Left ventricle myocardium inferior (tissue), 1 donor: ENCODE measurements at places on chromosomes 4 and X. TPM values are rescaled to one million over a fixed set of nuclear protein-coding genes. Genes with fewer than 3 reads are reported as not detected.

Gene PDGFRA
- 24.8 TPM for total RNA-seq

Gene BTC
- total RNA-seq = 0.25 TPM

Gene TMPRSS11A
- total RNA-seq = not detected

Gene ZNF732
- total RNA-seq = not detected

Gene ZNF185
- total RNA-seq = 1.6 TPM

Gene FGFR3
- total RNA-seq = 3.5 TPM

Gene SOWAHD
- total RNA-seq = 0.33 TPM

Gene GAGE12F
- total RNA-seq = not detected

Gene TMEM271
- not detected for total RNA-seq

DNA sequence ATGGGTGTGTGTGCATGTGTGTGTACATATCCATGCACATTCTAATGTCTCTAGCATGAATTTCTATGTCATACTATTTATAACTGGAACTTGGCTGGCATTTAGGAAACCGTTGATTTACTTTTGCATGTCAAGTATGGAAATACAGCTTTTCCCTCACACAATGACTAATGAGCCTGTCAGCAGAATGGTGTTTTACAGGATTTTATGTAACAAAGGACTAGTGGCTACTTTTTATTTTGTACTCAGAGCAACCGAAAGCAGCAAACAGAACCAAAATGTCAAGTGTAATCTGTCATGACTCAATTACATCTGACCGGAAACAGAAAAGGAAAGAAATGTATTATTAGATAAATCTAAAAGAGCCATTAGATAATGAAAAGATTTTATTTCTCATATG, 1911.5 kb upstream of the AGA start:
- H3K27me3 ChIP-seq = no peaks in the 10 kb centered on the region
- H3K4me3 ChIP-seq = no peak overlapping the region
- no peak for DNase-seq
- no peaks in the 10 kb centered on the region for H3K36me3 ChIP-seq
- H3K27ac ChIP-seq = no peak overlapping the region

- H3K4me3 ChIP-seq = no peak overlapping the region
- H3K36me3 ChIP-seq = no peaks in the 10 kb centered on the region
- DNase-seq = no peak
- no peaks in the 10 kb centered on the region for H3K4me1 ChIP-seq
- H3K27ac ChIP-seq = no peak overlapping the region
These were observed 169.7 kb downstream of the NPNT start for GRCh38 chr4:106065018-106065417.

DNA sequence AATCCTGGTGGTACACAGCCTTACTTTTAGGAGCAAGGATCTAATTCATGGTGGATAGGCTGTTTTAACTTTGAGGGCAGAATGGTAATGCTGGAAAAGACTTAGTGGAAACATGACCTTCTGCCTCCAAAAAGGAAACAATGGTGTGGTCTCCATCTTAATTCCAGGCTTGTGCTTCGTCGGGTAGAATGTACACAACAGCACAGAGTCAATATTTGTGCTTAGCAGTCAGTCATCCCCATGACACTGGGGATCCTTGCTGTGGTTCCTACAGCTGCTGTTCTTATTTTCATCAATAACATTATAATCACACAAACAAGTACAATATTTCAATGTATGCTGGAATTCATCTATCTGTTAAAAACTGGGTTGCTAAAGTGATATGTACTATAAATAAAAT, 104.4 kb downstream of the HHIP start:
- no peak for DNase-seq
- no peak overlapping the region for H3K4me3 ChIP-seq
- H3K4me1 ChIP-seq = no peaks in the 10 kb centered on the region

DNA sequence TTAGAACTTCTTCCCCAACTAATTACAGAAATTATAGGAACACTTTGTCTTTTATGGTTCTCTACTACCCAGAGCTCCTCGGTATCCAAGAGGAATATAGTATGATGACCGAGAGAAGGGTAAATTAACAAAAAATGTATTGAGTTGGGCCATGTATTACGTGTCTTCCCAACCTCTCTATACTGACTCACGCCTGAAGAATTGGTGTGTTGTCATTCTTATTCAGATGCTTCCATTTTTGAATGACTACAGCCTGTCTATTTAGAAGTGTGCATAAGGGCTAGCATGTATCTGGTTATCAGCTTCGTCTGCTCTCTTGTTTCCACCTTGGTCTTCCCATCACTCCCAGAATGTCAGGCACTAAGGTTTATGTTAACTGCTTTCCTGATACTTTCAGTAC, 24.5 kb upstream of the SCD5 start:
- no peaks in the 10 kb centered on the region for H3K27me3 ChIP-seq
- no peak overlapping the region for H3K4me3 ChIP-seq
- no peak for DNase-seq

GRCh38 chrX:31523884-31524536, 452.2 kb upstream of the FTHL17 start:
- DNase-seq = no peak
- no peaks in the 10 kb centered on the region for H3K4me1 ChIP-seq
- no peaks in the 10 kb centered on the region for H3K27me3 ChIP-seq

GRCh38 chr4:70737409-70737808, 15.6 kb downstream of the RUFY3 start:
- no peak for DNase-seq
- H3K27ac ChIP-seq = no peak overlapping the region
- H3K27me3 ChIP-seq = no peaks in the 10 kb centered on the region

- peak overlapping the region; percentile 63 for H3K27ac ChIP-seq
- H3K36me3 ChIP-seq = no peaks in the 10 kb centered on the region
- no peak for DNase-seq
- peak overlapping the region; percentile 69 for H3K4me3 ChIP-seq
- H3K4me1 ChIP-seq = peaks cover 29% of the 10 kb centered on the region
These were observed 1.1 kb downstream of the FGFR3 start for GRCh38 chr4:1793940-1794808.

- DNase-seq = no peak
- no peaks in the 10 kb centered on the region for H3K4me1 ChIP-seq
- no peaks in the 10 kb centered on the region for H3K27me3 ChIP-seq
- no peak overlapping the region for H3K4me3 ChIP-seq
- no peaks in the 10 kb centered on the region for H3K36me3 ChIP-seq
These were observed 84.9 kb downstream of the SPCS3 start for GRCh38 chr4:176404621-176405020.

- H3K36me3 ChIP-seq = no peaks in the 10 kb centered on the region
- H3K4me1 ChIP-seq = no peaks in the 10 kb centered on the region
- no peaks in the 10 kb centered on the region for H3K27me3 ChIP-seq
- DNase-seq = no peak
- no peak overlapping the region for H3K27ac ChIP-seq
These were observed 12.7 kb downstream of the ADAM29 start for GRCh38 chr4:174930895-174931294.

- peak overlapping the region; percentile 44 for H3K27ac ChIP-seq
- no peaks in the 10 kb centered on the region for H3K27me3 ChIP-seq
- H3K4me3 ChIP-seq = no peak overlapping the region
- H3K36me3 ChIP-seq = no peaks in the 10 kb centered on the region
- H3K4me1 ChIP-seq = peaks cover 93% of the 10 kb centered on the region
These were observed 15.2 kb downstream of the GUCY1A1 start for GRCh38 chr4:155681886-155682285.

DNA sequence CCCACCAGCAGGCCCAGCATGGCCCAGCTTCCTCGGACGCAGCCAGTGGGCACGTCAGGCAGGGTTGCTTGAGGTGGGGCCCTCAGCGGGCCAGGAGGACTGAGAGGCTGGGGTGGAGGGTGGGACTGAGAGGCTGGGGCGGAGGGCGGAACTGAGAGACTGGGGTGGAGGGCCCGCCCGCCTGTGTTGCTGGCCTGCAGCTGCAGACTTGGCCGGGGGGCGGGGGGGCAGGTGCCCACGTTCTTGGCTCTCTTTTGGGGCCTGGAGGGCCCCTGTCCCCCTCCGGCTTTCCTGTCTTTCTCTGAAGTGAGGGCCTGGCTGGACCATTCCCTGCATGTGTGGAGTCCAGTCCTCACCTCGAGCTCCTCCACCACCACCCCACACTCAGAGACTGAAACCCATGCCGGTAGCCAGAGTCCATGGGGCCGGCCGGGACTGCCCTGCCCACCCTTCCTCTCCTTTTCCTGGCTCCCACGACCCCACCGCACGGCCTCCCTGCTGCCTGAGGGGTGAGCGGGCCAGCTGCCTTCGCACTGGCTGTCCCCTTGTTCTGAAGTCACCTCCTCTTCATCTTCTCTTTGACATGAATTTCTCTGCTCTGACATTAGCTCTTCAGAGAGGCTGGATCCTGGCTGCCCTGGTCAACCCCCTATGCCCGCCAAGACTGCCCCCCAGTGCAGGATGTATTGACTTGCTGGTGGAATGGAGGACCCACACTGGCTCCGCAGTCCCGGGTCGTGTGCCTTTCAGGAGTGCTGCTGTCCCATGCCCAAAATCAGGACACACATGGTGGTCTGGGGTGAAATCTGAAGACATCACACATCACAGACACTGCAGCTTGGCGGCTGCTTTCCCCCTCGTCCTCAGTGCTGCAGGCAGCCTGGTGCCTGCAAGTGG, 10.1 kb upstream of the NKX1-1 start:
- no peaks in the 10 kb centered on the region for H3K36me3 ChIP-seq
- H3K4me3 ChIP-seq = no peak overlapping the region
- DNase-seq = no peak
- H3K4me1 ChIP-seq = no peaks in the 10 kb centered on the region
- peaks cover 97% of the 10 kb centered on the region for H3K27me3 ChIP-seq

DNA sequence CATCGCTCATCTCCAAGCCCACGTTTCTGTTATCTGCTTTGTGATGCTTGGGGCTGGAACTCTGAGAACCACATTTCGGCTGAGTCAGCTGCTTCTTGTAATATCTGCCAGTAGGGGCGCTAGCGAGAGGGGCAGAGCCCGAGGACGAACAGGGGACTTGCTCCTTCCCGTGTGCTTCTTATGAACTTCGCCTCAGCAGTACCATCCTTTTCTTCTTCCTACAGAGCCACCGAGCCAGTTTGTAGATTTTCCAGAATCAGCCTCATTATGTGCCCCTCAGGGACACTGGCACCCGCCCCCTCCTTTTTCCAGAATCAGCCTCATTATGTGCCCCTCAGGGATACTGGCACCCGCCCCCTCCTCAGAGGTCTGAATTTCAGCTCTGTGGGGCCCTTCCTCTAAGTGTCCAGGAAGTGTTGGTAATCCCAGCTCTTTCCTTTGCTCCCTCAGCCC, 441.7 kb upstream of the RASGEF1B start:
- no peak overlapping the region for H3K27ac ChIP-seq
- no peaks in the 10 kb centered on the region for H3K4me1 ChIP-seq
- no peak overlapping the region for H3K4me3 ChIP-seq
- H3K27me3 ChIP-seq = no peaks in the 10 kb centered on the region
- DNase-seq = no peak

DNA sequence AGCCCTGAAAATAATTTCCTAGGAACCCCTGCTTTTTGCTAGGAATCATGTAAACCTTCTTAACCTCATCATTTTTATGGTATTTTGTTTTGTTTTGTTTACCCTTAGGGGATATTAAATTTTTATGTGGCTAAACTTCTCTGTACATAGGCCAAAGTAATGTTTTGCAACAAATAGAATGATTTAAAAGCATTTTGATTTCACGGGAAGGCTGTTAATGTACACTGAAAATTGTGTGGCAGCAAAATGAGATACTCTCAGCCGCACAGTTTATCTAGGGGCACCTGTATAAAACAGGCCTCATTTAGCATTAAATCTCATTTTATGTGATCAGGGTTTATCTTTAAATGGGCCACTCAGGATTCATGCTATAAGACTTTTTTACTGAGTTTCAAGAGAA, 175.0 kb downstream of the ANTXR2 start:
- no peaks in the 10 kb centered on the region for H3K4me1 ChIP-seq
- H3K27ac ChIP-seq = no peak overlapping the region
- no peaks in the 10 kb centered on the region for H3K36me3 ChIP-seq
- no peak overlapping the region for H3K4me3 ChIP-seq
- H3K27me3 ChIP-seq = no peaks in the 10 kb centered on the region

- no peaks in the 10 kb centered on the region for H3K27me3 ChIP-seq
- H3K4me3 ChIP-seq = no peak overlapping the region
- peaks cover 55% of the 10 kb centered on the region for H3K4me1 ChIP-seq
- DNase-seq = no peak
These were observed 7.3 kb downstream of the RGS12 start for GRCh38 chr4:3299976-3300671.

DNA sequence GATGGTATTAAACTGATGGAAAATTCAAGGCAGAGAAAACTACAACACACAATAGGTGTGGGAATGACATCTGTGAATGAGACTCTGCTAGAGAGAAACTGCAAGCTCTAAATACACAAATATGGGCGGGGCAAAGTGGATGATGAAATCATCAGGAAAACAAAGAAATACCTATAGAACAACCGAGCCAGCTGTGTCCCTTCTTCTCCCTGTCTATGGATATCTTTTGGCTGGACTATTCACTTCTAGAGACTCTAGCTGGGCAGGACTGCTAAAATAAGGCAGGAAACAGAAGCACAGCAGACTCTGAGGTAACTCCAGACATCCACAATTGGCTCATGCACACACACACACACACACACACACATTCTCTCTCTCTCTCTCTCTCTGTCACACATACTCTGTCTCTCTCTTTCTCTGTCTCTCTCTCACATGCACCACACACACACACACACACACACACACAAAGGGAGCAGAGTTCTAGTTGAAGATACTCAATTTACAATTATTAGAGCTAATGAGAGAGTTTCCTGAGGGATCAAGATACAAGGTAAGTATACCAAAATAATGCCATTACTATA, 27.2 kb upstream of the EDNRA start:
- no peaks in the 10 kb centered on the region for H3K4me1 ChIP-seq
- no peak overlapping the region for H3K27ac ChIP-seq
- no peaks in the 10 kb centered on the region for H3K27me3 ChIP-seq

- no peak overlapping the region for H3K4me3 ChIP-seq
- H3K36me3 ChIP-seq = no peaks in the 10 kb centered on the region
- H3K27ac ChIP-seq = no peak overlapping the region
- no peaks in the 10 kb centered on the region for H3K4me1 ChIP-seq
- DNase-seq = no peak
- no peaks in the 10 kb centered on the region for H3K27me3 ChIP-seq
These were observed 104.4 kb upstream of the RAB40AL start for GRCh38 chrX:102832661-102833060.

- no peaks in the 10 kb centered on the region for H3K36me3 ChIP-seq
- no peak overlapping the region for H3K27ac ChIP-seq
- no peak overlapping the region for H3K4me3 ChIP-seq
- no peaks in the 10 kb centered on the region for H3K4me1 ChIP-seq
These were observed 492.3 kb upstream of the LCORL start for GRCh38 chr4:18513861-18514260.

DNA sequence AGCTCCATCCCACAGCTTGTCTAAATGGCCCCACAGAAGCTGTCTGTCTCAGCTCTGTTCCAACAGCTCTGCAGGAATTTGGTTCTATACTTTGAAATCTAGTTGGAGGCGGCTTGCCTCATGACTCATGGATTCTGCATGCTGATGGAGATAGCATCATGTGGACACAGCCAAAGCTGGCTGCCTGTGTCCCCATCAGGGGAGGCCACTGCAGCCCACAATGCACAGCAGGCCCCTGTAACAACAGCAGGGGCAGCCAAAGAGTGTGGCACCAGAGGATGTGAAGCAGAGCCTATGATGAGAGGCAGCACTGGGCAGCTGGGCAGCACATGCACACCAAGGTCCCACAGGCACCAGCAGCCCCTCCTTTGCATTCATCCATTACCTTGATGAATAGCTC, 67.2 kb downstream of the DCAF12L1 start:
- no peaks in the 10 kb centered on the region for H3K36me3 ChIP-seq
- no peaks in the 10 kb centered on the region for H3K27me3 ChIP-seq
- no peak overlapping the region for H3K27ac ChIP-seq
- H3K4me1 ChIP-seq = no peaks in the 10 kb centered on the region
- DNase-seq = no peak
- H3K4me3 ChIP-seq = no peak overlapping the region
